Suppressor macrophage treated with lipopolysaccharide for 1 hour (primary cell): ENCODE measurements at places on chromosomes 3 and 15.

- DNase-seq = no peak
Measured at GRCh38 chr3:150256318-150256717, 151.8 kb upstream of the TSC22D2 start.

GRCh38 chr15:32636908-32637567 is 4.5 kb upstream of the SCG5 start:
- no peak for DNase-seq

DNA sequence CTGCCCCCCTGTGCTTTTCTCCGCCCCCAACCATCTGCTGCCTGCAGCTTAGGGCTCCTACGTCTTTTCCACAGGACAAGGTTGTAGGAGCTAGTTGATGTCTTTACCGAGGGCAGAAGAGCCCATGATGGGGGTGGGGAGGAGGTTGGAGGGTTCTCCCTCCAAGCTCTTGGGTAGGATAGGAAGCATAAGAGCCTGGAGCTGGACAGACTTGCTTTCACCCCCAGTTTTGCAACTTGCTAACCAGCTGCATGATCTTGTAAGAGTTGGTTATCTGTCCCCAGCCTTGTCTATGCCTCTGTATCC is 856 bp downstream of the ABCF3 start:
- no peak for DNase-seq

DNA sequence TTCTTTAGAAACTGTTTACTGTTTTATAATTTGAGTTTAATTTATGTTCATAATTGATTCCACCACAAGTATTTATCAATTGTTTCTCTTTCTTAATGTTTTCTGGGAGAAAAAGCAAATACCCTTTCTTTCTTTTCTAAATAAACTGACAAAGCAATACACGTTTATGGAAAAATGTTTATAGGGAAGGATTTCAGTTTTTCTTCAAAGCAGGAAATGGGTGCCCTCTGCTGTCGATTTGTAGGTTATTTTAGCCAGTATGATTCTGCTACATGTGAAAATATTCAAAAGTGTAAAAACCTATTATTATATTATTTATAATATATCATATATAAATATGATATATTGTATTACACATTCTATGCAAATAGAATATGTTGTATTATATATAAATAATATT is 921.0 kb upstream of the ROBO1 start:
- DNase-seq = no peak

- DNase-seq = no peak
Measured at GRCh38 chr15:90938261-90938660, 3.2 kb downstream of the UNC45A start.

- DNase-seq = peak; percentile 47
Measured at GRCh38 chr15:67240235-67241131, 14.0 kb downstream of the AAGAB start.

DNA sequence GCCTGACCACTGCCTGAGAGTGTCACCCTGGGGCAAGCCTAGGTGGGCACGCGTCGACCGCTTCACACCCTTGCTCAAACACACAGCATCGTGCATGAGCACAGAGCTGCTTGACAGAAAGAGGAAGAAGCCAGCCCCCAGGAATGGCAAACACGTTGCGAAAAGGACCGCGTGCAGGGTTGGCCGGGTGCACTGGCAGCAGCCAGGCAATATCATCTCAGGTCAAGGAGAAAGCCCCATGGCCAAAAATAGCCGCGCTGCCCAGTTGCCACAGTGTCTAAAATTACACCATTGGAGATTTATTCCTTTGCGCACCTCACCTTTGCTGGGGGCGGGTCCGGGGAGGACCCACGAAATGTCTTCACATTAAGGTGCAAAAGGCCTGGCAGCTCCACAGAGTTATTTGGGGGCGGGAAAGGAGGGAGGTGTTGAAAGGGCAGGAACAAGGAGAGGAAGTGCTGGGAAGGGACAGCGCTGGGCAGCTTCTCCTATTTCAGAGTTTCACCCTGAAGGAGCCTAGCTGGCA is 44.7 kb upstream of the NR2F2 start:
- DNase-seq = no peak

- DNase-seq = no peak
Measured at GRCh38 chr3:22172964-22173363, 422.0 kb upstream of the ZNF385D start.

- no peak for DNase-seq
Measured at GRCh38 chr3:155629056-155629455, 115.8 kb downstream of the PLCH1 start.

GRCh38 chr3:46482632-46483350 is 15.0 kb upstream of the RTP3 start:
- no peak for DNase-seq

DNA sequence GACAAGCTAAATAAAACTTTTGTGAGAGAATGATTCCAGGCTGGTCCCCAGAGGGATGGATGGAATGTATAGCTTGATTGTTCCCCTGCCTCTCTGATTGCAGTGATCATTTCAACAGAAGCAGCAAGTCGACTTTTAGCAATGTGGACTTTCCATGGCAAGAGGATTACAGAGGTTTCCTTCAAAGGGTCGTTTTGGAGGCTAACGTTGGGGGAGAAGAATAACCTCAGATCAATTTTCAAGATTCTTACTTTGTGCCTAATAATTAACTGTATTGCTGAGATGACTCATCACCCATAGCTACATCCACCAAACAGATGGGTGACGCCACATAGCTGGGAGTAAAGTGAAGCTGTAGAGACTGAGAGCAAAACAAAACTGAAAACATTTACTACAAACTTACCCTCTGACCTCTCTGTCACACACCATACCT is 79.9 kb downstream of the GTPBP8 start:
- no peak for DNase-seq

DNA sequence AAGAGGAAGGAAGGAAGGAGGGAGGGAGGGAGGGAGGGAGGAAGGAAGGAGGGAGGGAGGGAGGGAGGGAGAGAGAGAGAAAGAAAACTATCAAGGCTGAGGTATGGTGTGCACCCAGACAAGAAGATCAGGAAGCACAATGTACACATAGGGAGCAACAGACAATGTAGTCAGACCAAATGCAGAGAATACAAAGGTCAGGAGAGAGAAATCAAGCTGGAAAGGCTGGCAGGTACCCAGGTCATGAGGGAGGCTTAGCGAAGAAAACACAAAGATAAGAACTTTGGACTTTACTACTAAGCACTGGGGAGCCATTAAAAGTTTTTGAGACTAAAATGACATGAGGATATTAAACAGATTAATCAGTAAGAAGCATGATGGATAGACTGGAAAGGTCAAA is 176.0 kb upstream of the TMCO5A start:
- DNase-seq = no peak

- peak; percentile 48 for DNase-seq
Measured at GRCh38 chr3:105436687-105437086, 70.0 kb downstream of the ALCAM start.

- DNase-seq = no peak
Measured at GRCh38 chr3:175606650-175607318, 747.6 kb downstream of the NAALADL2 start.

DNA sequence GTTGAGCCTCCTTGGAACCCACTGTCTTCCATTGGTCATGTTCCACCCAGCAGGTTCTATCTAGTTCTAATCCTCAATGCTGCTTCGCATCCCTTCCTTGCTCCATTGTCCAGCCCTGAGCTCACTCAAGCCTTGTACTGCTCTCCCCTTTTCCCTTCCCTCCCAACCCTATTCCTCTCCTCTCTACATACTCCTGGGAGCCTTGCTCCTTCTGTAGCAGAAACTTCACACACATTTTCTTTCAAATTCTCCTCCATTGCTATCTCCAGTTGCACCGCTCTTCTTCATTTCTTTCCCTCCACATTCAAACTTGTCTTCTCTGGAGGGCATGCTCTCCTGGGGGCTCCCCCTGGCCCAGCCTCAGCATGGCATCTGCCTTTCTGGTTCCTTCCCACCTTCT is 14.5 kb downstream of the NR1I2 start:
- no peak for DNase-seq

DNA sequence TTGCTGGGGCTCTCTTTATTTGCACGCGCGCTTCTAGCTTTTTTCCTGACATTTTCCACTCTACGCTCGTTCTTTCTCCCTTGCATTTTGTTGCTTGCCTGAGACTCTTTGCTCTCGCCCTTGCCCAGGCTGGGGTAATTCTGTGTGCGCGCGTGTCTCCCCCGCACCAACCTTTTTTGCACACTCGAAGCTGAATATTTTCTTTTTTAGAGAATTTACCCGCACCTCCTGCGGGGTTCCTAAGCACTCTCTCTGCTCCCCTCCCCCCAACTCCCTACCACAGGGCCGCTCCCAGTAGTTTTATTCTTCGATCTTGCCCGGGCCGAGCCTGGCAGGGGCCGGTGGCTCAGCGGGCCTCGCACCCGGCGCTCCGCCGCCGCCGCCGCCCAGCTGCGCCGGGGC is 732 bp downstream of the FAM43A start:
- no peak for DNase-seq

- DNase-seq = peak; percentile 77
Measured at GRCh38 chr3:126245811-126246727, 65.7 kb upstream of the ALDH1L1 start.

DNA sequence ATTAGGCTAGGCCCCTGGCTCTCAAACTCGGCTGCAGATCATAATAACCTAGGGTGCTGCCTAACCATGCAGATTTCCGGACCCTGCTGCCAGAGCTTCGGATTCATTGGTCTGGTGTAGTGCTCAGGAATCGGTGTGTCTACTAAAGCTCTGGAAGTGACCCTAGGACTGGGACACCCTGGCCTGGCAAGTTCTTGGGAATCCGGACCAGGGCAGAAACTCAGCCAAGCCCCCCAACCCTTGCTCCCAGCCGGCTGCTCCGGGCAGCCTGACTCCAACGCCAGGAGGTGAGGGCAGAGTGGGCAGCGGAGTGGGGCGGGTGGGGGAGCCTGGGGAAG is 23.0 kb downstream of the IGDCC3 start:
- DNase-seq = no peak

- DNase-seq = no peak
Measured at GRCh38 chr3:145817870-145818483, 343.0 kb downstream of the PLOD2 start.

- DNase-seq = no peak
Measured at GRCh38 chr3:36774052-36774451, 9.7 kb upstream of the DCLK3 start.

DNA sequence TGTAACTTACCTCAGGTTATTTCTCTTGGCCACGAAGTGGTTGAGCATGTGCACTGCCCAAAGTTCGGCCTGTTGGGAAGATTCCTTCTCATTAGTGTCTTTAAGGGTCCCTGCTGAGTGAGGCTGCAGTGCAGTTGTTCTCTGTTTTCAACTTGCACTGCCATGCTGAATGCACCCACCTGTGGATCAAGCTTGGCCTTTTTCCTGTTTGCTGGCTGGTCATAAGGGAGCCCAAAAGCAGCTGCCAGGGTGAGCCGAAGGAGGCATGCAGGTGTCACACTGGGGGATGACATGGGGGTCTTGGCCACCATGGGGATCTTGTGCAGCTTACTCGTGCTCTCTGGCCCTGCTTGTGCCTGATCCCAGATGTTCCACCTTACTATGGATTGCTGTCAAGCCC is 46.1 kb upstream of the RAF1 start:
- no peak for DNase-seq

GRCh38 chr3:188528396-188528795 is 374.4 kb downstream of the LPP start:
- no peak for DNase-seq

- DNase-seq = no peak
Measured at GRCh38 chr3:195829897-195830254, 18.1 kb upstream of the MUC4 start.

DNA sequence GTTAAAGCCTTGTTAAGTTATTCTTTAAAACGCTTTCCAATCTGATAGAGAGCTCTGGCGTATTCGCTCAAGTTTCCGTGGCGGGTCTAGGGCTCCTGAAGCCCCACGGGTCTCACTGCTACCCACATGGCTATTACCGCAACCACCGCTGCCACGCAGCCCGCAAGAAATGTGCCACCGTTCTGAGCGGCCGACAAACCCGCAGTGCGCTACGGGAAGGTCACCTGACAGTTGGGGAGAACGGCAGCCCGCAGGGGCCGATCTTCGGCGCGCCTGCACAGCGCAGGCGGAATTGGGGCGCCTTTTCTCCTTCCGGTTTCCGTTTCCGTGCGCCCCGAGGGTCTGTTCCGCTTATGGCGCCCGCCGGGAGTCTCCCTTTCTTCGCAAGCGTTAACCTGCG is 76.6 kb upstream of the SNRPN start:
- DNase-seq = no peak

DNA sequence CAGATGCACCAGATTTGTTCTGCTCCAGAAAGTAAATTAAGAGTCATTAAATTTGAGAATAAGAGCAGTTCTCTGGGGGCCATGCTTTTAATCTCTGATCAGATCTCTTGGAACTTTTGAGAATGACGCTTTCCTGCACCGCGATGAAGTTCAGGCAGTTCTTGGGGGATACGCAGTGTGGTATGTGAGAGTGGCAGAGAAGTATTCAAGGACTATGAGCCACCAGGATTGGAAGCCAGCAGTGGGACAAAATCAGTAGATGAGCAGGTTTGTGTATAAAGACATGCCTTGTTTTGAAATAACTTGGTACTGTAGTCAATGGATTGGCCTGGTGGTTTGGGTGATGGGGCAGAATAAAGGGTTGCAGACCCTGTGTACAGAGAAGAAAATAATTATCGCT is 483.6 kb downstream of the ERC2 start:
- DNase-seq = no peak

GRCh38 chr3:155325263-155325835 is 31.9 kb upstream of the STRIT1 start:
- DNase-seq = no peak

DNA sequence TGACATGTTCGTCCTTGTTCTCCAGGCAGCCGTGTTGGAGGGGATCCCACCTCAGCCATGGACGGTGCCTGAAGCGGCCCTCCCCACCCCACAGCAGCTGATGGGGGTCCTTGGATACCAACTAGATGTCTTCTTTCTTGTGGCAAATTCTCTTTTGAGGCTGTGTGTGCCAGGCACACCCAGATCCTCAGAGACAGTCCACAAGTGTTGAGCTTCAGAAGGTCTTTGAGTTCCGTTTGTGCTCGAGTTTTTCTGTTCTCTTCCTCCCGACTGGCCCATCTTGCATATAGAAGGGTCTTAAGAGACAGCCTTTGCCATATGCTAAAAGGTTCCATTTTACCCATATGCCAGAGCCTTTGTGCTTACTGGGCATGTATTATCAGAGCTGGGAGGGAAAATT is 227.4 kb downstream of the THSD4 start:
- DNase-seq = no peak

DNA sequence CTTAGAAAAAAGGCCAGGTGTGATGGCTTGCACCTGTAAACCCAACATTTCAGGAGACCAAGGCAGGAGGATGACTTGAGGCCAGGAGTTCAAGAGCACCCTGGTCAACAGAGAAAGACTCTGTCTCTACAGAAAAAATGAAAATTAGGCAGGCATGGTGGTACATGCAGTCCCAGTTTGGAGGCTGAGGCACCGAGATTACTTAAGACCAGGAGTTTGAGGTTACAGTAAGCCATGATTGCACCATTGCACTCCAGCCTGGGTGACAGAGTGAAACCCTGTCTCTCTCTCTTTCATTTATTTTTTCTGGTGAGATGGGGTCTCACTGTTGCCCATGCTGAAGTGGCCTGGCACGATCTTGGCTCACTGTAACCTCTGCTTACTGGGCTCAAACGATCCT is 24.7 kb downstream of the IP6K1 start:
- DNase-seq = no peak

GRCh38 chr3:120168038-120168437 is 73.8 kb upstream of the GSK3B start:
- no peak for DNase-seq

- no peak for DNase-seq
Measured at GRCh38 chr3:151307583-151308488, 8.8 kb downstream of the GPR87 start.
